ENCODE measurements at places on chromosomes 1 and 21.

GRCh38 chr1:182803846-182804245 is 14.3 kb downstream of the NPL start:
- DNase-seq: no peak

GRCh38 chr21:32599091-32599490 is 13.1 kb downstream of the CFAP298 start:
- no peak for DNase-seq

DNA sequence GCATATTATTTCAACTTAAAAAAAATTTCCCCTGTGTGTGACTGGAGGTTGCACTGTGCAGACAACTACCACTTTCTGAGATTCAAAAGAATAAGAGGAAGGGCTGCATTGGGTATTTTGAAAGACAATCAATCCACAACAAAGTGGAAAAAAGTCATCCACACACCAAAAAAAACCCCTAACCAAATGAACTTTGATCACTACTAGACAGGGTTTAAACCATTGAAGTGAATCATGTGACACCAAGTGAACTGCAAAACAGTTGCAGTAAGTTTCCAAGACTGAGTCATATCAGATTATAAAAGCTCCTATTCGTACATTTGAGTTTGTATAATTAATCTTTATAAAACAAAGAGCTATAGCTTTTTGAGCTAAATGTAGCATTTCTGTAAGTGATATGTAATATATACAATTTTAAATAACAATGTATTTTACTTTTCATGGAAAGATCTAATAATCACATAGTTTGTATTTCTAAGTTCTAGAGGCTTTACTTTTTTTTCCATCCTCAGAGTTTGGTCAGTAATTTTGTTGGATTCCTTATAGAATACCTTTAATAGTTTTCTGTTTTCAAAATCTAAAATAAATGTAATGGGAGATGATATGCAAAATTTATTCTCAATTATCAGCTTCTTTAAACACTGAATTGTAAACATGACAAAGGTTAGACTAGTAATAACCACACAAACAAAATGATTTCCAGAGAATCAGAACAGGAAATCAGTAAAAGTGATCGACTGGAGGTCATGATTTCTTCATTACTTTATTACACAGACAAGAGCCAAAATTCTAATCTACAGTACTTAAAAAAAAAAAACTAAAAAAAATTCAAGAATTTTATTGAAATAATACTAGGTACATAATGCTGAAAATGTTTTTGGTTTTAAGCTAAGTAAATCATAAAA is 50.5 kb upstream of the GFI1 start:
- DNase-seq: peak; percentile 9

- DNase-seq: no peak
Measured at GRCh38 chr1:244654108-244655038, 1.4 kb downstream of the DESI2 start.

GRCh38 chr21:26790296-26790695 is 54.9 kb downstream of the ADAMTS1 start:
- DNase-seq: no peak

Measured in effector memory CD8-positive, alpha-beta T cell (primary cell).